ENCODE measurements at places on chromosomes 2 and 18. TPM values are rescaled to one million over a fixed set of nuclear protein-coding genes. Genes with fewer than 3 reads are reported as not detected.

GRCh38 chr2:38260469-38260868 lies 116.6 kb downstream of the ATL2 start:
- no peak for DNase-seq

GRCh38 chr2:160266037-160266551 lies 66.0 kb upstream of the ITGB6 start:
- no peak for DNase-seq

GRCh38 chr2:161556440-161556839 lies 67.8 kb upstream of the SLC4A10 start:
- peak; percentile 6 for DNase-seq

GRCh38 chr2:118971245-118972122 lies 29.5 kb downstream of the MARCO start:
- no peak for DNase-seq

- DNase-seq: peak; percentile 81
These were observed 22.3 kb downstream of the DOK1 start for GRCh38 chr2:74576863-74577229.

GRCh38 chr2:236352761-236353593 lies 88.8 kb upstream of the ASB18 start:
- peak; percentile 40 for DNase-seq

DNA sequence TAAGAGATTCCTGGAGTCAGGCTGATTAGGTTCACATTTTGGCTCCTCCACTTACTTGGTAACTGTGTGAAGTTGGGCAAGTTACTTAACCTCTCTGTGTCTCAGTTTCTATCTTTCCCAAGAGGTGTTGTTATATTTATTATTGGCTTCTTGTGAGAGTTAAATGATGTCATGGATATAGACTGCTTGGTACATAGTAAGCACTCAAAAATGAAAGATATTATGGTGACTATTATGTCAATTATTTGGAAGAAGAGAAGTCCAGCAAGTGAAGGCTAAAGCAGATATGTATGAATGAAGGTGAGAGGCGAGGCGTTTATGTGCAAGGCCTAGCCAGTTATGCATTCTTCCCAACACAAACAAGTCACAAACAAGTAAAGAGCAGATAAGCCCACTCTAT lies 417.4 kb downstream of the TSN start:
- no peak for DNase-seq

- no peak for DNase-seq
These were observed 156.4 kb downstream of the SEPTIN10 start for GRCh38 chr2:109457366-109457765.

DNA sequence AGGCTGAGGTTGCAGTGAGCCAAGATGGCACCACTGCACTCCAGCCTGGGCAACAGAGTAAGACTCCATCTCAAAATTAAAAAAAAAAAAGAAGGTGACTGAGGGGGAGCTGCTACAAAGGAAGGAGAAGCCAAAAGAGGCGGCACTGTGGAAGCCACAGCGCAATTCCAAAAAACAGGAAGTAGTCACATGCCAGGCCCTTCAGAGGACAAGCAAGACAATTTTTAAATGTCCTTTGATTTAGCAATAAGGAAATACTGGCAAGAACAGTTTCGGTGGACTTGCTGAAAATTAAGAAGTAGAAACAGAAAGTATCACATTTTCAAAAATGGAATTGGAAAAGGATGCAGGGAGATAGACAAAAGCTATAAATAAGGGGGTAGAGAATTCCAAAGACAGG lies 122.8 kb downstream of the OSBPL1A start:
- DNase-seq: no peak

GRCh38 chr2:222451224-222451674 lies 26.9 kb downstream of the SGPP2 start:
- peak; percentile 20 for DNase-seq

- no peak for DNase-seq
These were observed 635.5 kb upstream of the NETO1 start for GRCh38 chr18:73503326-73503725.

DNA sequence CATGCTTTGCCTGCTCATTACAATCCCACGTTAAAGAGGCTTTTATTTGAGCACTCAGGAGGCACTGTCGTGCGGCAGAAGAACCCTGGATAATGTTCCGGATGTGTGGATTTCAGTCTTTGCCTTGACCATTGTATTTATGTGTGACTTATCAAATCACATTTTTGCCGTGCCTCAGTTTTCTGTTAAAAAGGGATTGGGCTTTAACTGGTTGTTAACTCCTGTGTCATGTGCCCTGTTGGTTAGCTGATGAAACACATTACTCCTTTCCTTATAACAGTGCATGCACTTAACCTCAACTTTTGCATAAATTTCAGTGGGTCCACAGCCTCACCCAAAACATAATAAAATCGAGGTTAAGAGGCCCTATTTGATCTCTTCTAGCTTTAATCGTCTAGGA lies 52.7 kb downstream of the NAB1 start:
- DNase-seq: no peak

DNA sequence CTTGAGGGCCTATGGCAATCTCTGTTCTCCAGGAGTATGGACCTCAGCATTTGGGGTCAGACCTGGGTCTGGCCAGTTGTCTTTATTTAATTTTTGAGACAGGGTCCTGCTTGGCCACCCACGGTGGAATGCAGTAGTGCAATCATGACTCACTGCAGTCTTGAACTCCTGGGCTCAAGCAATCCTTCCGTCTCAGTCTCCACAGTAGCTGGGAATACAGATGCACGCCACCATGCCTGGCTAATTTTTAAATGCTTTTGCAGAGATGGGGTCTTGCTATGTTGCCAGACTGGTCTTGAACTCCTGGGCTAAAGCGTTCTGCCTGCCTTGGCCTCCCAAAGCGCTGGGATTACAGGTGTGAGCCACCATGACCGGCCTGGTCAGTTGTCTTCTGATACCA lies 46.4 kb upstream of the INHBB start:
- DNase-seq: no peak

DNA sequence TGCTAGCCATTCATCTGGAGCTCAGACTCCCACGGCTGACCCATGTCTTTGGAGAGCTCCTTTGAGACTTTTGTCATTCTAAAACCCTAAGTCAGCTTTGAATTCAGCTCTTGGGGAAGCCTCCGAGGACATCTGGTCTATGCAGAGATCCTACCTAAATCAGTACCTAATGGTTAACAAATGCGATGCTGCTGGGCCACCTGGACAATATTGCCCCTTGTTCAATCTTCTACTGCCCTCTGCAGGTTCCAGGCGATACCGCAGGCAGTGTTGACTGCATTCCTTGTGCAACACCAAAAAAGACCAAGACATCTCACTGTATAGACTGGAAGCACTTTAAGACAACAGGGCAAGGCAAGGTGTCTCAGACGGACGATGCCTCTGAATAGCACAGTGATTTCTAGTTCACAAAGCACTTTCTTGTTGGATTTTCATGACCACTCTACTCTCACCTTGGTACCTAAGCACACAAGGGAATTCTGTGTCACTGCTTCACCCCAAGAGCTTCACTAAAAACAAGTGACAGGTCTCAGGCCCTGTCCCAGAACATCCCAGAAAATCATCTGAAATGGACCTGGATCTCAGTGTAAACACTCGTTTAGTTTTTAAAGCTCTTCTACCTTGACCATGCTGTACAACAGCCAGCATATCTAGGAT lies 80.9 kb downstream of the XDH start:
- DNase-seq: peak; percentile 82

Gene EVA1A
- 48.3 TPM for total RNA-seq

Gene ITSN2
- 23.2 TPM for total RNA-seq

Gene SPATA3
- total RNA-seq: not detected

Gene IL1RN
- total RNA-seq: not detected

Gene PECR
- total RNA-seq: 9.9 TPM

Gene SLC25A12
- 21.3 TPM for total RNA-seq

Gene PARD6G
- 1.7 TPM for total RNA-seq

Gene RAB6C
- total RNA-seq: under 0.01 TPM

Gene STARD6
- not detected for total RNA-seq

Gene TWIST2
- total RNA-seq: 58.7 TPM

Gene SPP2
- not detected for total RNA-seq

Gene TPO
- total RNA-seq: not detected
